Left ventricle myocardium inferior (tissue), 1 donor: ENCODE measurements at places on chromosomes 7 and 10. TPM values are rescaled to one million over a fixed set of nuclear protein-coding genes. Genes with fewer than 3 reads are reported as not detected.

- H3K4me1 ChIP-seq = no peaks in the 10 kb centered on the region
- H3K27me3 ChIP-seq = no peaks in the 10 kb centered on the region
- DNase-seq = no peak
- H3K27ac ChIP-seq = no peak overlapping the region
- H3K4me3 ChIP-seq = no peak overlapping the region
Observed at GRCh38 chr10:119762805-119763798, 37.3 kb downstream of the INPP5F start.

DNA sequence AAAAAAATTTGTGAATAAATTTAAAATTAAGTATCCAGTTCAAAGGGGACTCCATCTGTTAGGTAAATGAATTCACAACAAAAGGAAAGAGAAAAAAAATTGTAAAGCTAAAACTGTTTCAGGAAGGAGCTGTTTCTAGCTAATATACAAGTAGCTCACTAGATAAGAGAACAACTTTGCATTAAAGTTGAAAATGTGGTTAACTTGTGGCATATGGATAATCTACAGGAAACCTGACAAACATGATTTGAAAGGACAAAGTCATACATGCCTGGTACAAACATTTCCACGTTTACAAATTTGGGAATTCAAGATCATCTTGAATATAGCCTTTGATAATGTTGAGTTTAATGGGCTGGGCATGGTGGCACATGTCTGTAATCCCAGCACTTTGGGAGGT, 8.9 kb downstream of the NT5C3A start:
- H3K4me3 ChIP-seq = no peak overlapping the region
- H3K27ac ChIP-seq = no peak overlapping the region
- H3K27me3 ChIP-seq = no peaks in the 10 kb centered on the region
- DNase-seq = no peak

- no peaks in the 10 kb centered on the region for H3K4me1 ChIP-seq
- H3K27me3 ChIP-seq = no peaks in the 10 kb centered on the region
- H3K4me3 ChIP-seq = no peak overlapping the region
Observed at GRCh38 chr7:139845443-139845805, 16.4 kb downstream of the TBXAS1 start.

The VAX1 gene
- not detected for total RNA-seq

The FEZF1 gene
- not detected for total RNA-seq

The ST8SIA6 gene
- 10.1 TPM for total RNA-seq

The SMARCD3 gene
- total RNA-seq = 104 TPM
